ENCODE measurements at places on chromosomes 16 and 17.

DNA sequence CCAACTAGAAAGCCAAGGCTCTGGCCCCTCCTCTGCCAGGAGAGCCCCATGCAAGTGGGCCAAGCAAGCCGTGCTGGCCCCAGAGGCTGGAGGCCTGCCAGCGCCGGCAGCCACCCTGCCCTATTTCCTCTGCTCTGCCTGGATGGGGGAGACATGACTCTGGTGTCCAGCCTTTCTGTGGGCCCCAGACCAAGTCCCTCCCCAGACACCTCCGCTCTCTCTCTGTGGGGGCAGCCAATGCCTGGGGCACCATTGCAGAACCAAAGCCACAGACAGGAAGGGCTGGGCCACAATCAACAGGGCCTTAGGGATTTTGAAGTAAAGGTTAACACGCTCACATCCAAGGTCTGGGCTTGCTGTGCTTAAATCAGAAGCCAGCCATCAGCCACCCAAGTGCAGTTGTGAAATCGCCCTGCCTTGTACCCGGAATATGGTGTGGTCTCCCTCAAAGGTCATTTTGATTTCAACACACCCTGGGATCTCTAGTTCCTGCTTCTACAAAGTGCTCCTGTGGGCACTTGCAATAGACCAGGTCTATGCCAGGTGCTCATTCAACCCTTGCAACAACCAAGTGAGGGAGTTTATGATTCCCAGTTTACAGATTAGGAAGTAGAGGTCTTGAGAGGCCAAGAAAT, 63.5 kb upstream of the TEX2 start:
- peak; percentile 62 for DNase-seq

GRCh38 chr17:7241783-7242716, at the start of gene GABARAP:
Gene GABARAP (minus strand): TSS chr17:7242449. CDS start chr17:7242330, 119 bp downstream.
- DNase-seq, result peak; percentile 92

DNA sequence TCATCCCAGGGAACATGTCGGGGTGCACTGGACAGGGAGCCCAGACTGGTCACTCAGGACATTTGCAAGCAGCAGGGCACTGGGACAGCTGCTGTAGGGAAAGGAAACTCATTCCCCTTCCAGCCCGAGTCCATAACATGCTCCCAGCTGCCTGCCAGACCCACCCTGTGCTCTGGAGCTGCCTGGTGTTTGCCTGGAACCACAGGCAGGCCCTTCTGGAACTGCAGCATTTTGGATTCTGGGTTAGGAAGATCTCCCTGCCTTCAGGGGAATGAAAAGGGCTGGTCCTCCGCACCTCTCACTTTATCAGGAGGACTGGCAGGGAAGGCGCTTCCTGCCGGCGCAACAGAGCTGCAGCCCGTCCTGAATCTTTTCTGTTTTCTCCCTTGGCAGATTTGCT, 41.2 kb downstream of the MEAK7 start:
- DNase-seq, result no peak

GRCh38 chr16:68894714-68895113, 51.4 kb downstream of the TANGO6 start:
- DNase-seq, result no peak

DNA sequence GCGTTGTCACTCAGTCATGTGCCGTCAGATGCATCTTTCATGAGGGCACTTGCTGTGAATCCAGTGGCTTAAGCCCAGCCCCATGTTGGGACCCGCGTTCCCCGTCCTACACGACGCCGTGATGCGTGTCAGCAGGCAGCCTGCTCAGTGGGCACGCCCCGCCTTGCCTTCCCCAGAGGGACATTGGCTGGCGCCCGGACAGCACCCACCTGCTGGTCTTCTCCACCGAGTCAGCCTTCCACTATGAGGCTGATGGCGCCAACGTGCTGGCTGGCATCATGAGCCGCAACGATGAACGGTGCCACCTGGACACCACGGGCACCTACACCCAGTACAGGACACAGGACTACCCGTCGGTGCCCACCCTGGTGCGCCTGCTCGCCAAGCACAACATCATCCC, 8.8 kb downstream of the ITGB4 start:
- DNase-seq, result no peak

DNA sequence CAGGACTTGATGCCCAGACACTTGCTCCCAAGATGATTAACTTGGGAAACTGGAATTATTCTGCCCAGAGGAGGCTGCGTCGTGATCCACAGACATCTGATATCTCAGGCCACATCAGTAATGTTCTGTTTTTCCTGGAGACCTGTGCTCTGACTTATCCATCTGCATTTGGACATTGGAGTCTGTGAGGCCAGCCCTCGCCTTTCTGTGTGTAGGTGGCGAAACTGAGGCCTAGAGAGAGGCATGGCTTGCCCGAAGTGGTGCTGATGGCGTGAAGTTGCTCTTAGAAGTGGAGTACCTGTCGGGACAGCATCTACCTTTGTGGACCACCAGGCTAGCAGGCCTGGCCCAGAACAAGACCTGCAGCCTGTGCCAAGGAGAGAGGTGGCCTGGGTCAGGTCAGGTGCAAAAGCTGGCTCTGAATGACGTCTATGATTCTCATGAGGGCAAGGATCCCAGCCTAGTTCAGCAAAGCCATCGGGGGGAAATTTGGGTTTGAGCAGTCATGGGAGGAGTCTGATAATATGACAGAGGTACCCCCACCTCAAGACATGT, 186.8 kb upstream of the ZNF469 start:
- no peak for DNase-seq

GRCh38 chr17:44911133-44912001, 3.9 kb downstream of the GFAP start:
- DNase-seq, result peak; percentile 63

- DNase-seq, result no peak
Measured at GRCh38 chr16:87847785-87848675, 21.3 kb downstream of the SLC7A5 start.

Measured in EH (cell line).